ENCODE measurements at places on chromosomes 7 and 10. TPM values are rescaled to one million over a fixed set of nuclear protein-coding genes. Genes with fewer than 3 reads are reported as not detected.

DNA sequence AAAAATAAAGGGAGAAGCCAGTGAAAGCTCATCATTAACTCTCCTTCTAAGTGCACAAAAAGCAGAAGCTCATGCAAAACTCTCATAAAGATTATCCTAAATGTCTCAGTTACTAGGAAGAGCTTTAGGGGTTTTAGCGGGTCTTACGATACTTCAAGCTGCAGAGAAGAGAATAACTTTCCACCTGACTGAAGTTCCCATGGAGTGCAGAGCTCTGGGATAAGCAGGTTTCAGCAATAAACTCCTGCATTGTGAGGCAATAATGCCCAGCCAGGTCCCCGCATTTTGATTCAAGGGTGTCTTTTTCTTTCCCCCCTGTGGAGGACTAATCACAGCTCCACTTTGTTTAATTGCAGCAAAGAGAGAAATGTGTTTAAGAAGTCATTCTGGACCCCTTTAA lies 241.9 kb upstream of the SP8 start:
- no peak for DNase-seq

- DNase-seq = peak; percentile 50
These were observed at the start of gene MACROH2A2 for GRCh38 chr10:70052462-70053217. MACROH2A2 (plus strand) TSS chr10:70052846; CDS start chr10:70075659, 22,813 bp downstream.

GRCh38 chr10:116300542-116300941 lies 23.7 kb upstream of the CCDC172 start:
- DNase-seq = no peak

DNA sequence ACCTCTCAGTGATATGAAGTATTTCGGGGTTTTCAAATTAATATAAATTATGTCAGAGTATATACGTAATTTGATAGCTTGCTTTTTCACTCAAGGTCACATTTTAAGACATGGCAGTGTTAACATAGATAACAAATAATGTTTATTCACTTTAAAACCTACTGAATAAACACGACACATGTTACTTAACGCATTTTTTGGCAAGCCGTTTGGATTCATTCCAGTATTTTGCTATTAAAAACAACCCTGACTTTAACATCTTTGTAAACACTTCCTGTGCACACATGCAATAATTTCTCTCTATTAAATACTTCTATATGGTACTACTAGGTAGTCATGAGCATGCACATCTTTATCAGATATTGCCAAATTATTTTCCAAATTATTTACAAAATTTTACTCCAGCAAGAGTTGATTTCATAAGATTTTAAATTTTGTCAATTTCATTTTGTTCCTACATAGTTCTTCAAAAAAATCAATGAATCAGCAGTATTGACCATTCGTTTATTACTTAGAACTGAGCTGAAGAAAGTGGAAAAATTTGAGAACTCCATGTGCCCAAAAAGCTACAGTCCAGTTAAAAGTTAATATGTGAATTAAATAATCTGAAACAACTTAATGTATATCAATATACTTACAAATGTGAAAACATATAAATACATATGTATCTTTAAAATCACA lies 26.8 kb upstream of the THSD7A start:
- no peak for DNase-seq

GPR15LG gene
- total RNA-seq = not detected

AKR1D1 gene
- not detected for total RNA-seq

EBF3 gene
- not detected for total RNA-seq

TMEM273 gene
- total RNA-seq = 26.5 TPM

GFRA1 gene
- total RNA-seq = 0.11 TPM

CUTC gene
- 24.6 TPM for total RNA-seq
